ENCODE measurements at places on chromosomes 1 and 21.

DNA sequence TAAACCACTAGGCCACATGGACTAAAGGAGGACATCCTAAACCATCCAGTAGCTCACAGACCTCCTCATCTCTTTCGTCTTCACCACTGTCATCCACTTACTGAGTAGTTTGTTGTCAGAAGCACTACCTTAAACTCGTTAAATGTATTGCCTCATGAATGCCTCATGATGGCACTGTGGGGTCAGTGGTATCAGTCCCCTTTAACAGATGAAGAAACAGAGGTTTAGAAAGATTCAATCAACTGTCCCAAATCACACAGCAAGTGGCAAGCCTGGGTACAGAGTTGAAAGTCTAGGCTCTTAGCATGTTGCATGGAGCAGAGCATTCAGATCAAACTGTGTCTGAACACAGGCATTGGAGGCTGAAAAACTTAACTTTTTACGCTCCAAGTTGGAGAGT, 183.6 kb upstream of the KIAA0040 start:
- DNase-seq, result no peak

- DNase-seq, result no peak
Observed at GRCh38 chr1:202230061-202230938, 36.7 kb downstream of the LGR6 start.

GRCh38 chr1:112298558-112298957, 97.5 kb upstream of the CTTNBP2NL start:
- DNase-seq, result peak; percentile 24

- no peak for DNase-seq
Observed at GRCh38 chr1:52725903-52726264, 369 bp upstream of the ZYG11B start.

DNA sequence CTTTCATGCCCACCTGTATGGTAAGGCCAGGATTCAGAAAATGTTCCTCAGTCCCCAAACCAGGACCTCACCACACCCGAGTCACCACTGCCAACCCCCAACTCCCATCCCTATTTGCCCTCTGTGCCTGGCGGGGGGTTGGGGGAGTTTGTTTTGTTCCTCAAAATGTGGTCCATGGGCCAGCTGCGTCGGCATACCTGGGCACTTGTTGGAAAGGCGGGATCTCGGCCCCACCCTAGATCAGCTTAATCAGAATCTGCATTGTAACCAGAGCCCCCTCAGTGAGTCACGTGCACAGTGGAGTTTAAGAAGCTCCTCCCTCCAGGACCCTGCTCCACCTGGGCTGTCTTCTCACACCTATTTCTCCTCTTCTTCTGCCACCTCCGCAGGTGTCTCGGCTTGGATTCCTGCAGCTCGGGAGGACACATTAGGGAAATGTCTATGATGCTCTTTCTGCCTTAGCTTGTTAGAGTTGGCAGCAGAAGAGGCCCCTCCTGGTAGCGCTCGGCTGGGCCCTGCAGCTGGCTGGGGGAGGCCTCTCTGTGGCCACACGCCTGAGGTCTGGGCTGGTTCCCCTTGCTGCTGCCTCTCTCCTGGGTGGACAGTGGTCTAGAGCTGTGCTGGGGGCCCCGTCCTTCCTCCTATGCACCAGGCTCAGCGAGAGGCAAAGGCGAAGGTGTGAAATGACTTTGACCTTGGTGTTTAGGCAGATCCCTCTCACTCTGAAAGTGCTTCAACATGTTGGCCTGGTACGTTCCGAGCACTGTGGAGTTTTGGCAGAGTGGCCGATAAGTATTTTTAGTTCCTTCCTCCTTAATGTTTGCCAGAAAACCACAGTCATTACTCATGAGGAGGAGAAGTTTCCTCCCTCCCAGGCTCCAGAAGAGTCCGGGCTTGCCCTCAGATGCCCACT, 41.8 kb upstream of the CAMTA1 start:
- peak; percentile 7 for DNase-seq

DNA sequence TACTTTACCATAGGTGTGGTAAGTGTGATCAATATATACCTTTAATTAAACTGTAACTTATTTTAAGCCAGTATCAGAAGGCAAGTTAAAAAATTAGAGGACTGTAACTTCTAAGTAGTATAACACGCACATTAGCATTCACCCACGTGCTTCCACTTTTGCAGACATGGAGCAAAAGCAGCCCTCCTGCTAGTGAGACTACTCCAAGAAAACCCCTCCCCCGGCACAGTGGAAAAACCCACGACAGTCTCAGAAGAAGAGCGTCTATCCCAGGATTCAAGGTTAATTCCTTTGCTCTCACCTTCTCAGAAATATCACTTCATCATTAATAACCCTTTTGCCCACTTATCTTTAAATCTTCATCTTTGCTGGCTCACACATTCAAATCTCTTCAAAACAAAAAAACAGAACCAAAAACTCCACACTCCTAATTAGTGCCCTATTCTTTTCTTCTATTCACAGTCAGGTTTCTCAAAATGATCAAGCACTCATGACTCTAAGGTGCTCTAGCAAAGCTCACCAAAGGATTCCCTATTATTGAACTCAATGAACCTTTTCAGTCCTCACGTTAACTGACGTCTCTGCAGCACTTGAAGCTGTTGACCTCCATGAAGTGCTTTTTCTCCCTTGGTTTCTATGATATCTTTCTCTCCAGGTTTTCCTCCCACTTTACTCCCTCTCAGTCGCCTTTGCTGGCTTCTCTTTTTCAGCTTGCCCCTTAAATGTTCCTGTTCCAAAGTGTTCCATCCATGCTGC, 213.5 kb downstream of the SMYD3 start:
- no peak for DNase-seq

GRCh38 chr1:20636785-20637347, 3.6 kb downstream of the PINK1 start:
- DNase-seq, result no peak

- no peak for DNase-seq
Observed at GRCh38 chr1:22790232-22791008, 79.8 kb downstream of the EPHB2 start.

- no peak for DNase-seq
Observed at GRCh38 chr1:91529856-91530255, 29.2 kb downstream of the CDC7 start.

GRCh38 chr1:226980565-226981385, 40.7 kb downstream of the COQ8A start:
- DNase-seq, result no peak

DNA sequence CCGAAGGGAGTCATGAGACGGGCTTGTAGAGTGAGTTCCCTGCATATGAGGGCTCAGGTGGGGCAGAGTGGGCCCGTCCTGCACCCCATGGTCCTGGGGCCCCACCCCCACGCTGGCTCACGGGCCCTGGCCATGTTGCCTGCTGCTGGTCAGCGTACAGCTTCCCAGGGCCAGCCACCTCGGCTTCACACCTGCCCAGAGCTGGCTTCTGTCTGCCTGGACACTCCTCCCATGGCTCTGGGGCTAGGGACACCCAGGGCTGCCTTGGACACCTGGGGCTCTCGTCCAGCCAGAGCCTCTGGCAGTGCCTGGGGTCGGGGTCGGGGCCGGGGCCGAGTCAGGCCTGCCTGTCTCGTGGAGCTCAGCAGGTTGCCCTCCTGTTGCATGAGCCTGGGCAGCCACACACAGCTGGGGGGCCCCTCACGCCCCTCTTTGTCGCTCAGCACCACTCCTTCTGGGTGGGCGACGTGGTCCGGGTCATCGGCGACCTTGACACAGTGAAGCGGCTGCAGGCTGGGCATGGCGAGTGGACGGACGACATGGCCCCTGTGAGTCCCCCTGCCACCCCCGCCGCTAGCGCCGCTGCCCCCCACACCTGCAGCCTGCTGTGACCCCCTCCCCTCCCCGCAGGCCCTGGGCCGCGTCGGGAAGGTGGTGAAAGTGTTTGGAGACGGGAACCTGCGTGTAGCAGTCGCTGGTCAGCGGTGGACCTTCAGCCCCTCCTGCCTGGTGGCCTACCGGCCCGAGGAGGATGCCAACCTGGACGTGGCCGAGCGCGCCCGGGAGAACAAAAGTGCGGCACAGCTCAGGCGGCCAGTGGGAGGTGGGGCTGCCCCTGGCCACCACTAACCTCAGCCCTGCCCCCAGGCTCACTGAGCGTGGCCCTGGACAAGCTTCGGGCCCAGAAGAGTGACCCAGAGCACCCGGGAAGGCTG, 5.5 kb upstream of the MMP23B start:
- no peak for DNase-seq

DNA sequence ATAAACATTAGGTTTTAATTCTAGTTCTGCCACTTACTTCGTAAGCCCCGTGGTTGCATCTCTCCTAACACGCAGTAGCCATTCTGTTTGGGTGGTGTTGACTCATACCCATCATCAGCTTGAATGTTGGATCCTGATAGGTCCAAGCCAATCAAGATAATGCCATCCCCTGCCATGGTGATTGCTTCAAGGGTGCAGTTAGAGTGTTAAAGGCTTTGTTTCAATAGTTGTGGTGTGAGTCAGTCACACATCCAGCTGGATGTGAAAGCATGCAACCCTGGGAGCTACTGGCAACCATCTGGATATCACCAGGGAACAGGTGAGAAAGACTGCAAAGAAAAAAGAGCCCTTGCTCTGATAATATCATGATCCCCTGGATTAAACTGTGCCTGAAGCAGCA, 69.1 kb downstream of the OMA1 start:
- no peak for DNase-seq

DNA sequence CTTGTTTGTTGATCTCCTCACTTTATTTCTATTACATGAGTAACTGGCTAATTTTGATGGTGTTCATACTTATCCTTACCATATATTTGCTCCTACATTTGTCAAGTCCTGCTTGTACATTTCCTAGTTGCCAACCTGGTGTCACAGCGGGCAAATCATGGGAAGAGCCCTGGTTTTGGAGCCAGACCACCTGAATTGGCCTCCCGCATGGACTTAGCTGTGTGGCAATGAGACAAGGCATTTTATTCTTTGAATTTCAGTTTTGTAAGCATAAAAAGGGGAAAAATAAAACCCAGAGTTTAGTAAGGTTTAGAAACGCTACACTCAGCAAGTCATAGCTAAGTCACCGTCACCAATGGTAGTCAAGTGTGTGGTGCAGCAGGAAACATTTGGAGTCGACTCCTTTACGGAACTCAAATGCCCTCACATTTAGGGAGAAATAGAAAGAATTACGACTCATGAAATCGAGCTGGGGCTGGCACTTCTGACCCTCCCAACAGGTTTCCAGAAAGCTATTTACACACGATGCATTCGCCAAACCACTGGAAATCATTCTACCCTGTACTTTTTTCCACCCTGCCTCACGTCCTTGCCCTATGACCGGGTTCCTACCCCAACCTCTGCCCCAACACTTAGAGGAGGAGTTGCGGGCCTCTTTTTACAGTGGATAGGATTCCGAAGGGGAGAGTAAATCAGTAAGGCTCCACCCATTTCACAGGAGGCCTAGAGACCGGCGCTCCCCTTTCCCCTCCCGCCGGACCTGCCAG, 492 bp upstream of the PGM1 start:
- no peak for DNase-seq

DNA sequence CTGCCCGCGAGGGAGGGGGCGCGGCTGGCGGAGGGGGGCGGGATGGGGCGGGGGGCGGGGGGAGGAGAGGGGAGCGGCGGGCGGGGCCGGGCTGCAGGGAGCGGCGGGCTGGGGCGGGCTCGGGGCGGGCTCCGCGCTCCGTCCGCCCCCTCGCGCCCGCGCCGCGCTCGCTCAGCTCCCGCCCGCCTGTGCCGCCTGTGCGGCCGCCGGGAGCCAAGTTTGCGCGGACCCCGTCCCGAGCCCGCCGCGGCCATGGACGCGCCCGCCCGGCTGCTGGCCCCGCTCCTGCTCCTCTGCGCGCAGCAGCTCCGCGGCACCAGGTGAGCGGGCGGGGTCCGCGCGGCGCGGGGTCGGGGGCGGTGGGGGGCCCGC, at the start of gene GABRD:
Gene GABRD, plus strand, starts transcription at position 174 of the 372 bp plus-strand sequence. Its CDS starts 79 bp downstream, at position 253.
- DNase-seq, result no peak

DNA sequence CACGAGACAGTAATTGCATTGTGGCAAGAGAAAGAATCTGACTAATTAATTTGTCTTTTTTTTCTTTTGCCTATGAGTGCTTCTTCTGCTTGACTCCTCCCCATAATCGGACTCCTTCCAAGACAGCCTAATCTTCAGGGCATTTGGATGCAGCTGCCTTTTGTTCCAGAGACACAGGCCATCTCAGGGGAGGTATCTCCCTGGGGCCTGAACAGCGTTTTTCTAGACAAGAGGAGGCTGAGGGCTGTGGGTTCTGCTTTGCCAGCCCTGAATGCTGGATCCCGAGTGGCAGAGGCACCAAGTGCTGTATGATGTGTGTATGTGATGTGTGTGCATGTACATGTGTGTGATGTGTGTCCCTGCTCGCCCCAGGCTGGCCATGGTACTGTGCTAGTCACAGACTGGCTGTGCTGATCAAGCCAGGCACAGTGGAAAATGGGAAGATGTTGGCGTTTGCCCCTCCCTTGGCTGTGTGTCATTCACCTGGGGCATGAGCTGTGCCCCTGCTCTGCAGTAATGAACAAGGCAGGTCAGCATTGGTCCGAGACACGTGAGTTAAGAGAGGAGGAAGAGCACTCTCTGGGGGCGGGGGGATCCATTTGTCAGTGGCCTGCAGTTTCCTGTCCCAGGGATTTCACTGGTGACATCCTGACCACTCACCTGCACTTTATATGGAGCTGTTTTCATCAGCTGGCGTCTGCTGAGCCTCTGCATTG, 77.2 kb downstream of the ADARB1 start:
- DNase-seq, result no peak

- no peak for DNase-seq
Observed at GRCh38 chr1:43853161-43853921, 80.3 kb upstream of the ARTN start.

DNA sequence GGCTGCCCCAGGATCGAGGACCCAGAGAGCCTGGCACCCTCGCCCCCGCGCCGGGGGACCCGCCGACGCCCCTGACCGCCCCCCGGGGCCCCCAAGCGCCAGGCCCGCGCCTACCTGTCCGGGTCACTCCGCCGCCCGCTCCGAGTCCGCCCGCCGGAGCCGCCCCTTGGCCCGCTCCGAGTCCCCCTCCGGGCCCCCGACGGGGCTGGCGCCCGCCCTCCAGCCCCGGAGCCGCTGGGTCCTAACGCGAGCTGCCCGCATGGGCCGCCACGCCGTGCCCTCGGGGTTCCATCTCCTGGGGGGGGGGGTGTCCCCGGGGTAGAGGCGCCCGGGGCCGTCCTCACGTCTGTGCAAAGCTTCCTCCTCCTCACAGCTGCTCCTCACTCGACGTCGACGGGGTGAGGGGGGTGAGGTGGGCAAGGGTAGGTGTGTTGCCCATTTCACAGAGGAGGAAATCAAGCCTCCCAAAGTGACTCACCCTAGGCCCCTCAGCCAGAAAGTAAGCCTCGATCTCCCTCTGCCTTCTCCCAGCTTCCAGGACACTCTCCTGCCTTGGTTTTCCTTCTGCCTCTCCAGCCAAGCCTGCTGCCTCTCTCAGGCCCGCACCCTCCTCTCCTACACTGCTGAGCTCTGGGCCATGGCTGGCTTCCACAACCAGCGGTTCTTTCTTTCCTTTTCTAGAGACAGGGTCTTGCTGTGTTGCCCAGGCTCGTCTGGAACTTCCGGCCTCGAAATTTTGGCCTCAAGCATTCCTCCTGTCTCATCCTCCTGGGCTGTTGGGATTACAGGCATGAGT, at the start of gene MFAP2:
Gene MFAP2, minus strand, starts transcription at position 148 of the 796 bp plus-strand sequence. CDS start 2,347 bp downstream, outside the sequence.
- DNase-seq, result no peak
